ENCODE measurements at places on chromosomes 1 and 21.
A peak's percentile ranks its signal among the peaks of the same experiment; 100 is the strongest.

- no peak for DNase-seq
Observed at GRCh38 chr1:38727684-38728584, 131.6 kb downstream of the RRAGC start.

- no peak for DNase-seq
Observed at GRCh38 chr1:205537386-205538018, 33.0 kb downstream of the CDK18 start.

DNA sequence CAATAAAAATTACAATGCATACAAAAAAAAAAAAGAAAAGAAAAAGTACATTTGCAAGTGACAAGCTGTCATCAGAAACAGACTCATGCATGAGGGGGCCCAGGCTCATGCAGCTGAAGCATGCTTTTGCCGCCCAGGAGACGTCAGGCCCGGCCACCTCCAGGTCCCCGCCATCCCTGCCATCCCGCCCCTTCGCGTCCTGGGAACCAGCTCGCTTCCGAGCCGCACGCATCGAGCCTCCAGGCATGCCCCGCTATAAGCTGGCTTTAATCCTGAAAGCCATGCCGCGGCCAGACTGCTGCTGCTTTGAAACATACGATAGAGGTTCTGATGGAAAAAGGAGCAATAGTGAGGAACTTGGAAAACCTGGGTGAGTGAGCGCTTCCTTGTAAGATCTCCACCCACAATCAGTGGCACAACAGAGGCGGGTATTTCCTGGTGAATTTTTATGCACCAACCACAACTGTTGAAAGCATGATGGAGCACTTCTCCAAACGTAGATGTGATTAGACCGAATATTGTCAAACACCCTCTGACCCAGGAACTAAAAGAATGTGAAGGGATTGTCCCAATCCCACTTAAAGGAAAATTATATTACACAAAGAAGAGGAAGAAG lies 113.7 kb downstream of the FAF1 start:
- DNase-seq = no peak

DNA sequence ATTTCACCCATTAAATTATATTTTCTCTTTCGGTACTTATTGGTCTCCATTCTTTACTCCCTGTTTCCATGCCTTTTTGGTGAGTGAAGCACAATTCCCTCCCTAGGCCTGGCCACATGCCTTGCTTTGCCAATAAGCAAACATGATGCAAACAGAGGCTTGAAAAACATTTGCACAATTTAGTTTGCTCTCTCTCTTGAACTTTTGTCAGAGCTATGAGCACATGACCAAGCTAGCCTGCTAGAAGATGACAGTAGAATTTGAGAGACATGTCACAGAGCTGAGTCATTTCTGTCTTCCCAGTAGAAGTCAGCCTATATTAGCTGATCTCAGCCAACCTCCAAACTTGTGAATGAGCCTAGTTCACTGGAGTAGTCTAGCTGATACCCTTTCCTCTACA lies 24.6 kb downstream of the ANGPTL3 start:
- DNase-seq = no peak

DNA sequence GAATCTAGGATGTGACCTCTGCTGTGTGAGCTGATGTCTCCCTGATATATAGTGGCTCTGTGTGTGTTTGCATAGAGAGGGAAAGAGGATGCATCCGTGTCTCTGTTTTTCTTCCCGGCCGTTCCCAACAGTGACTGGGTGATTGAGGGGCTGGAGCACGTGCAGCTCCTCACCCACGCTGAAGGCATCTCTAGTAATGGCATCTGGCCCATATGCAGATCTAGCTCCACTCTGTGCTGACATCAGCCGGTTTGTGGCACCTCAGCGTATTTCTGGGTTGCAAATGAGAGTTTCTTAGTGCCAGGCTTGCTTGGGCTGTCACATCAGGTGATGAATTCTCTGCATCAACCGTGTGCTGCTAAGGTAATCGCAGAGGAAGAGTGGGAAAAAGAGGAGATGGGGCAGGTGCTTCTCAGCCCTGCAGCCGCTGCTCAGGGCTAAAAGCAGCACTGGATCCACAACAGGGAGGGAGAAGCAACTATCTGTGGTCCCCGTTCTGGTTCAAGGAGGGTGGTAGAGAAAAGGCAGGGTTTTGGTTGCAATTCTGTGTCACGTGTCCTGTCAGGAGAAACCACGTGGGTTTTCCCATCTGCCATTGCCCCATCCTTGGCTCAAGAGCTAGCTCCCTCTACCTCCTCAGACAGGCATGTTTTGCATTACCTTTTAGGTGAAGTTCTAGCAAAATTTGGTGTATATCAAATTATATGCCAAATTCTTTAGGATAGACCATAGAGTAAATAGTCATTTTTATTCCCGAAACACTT lies 282.9 kb downstream of the PBX1 start:
- no peak for DNase-seq

- no peak for DNase-seq
Observed at GRCh38 chr1:6171548-6172124, 8.5 kb downstream of the CHD5 start.

- DNase-seq = no peak
Observed at GRCh38 chr1:114178936-114179335, 25.3 kb upstream of the SYT6 start.

GRCh38 chr1:198326915-198327314 lies 170.1 kb downstream of the NEK7 start:
- DNase-seq = no peak

DNA sequence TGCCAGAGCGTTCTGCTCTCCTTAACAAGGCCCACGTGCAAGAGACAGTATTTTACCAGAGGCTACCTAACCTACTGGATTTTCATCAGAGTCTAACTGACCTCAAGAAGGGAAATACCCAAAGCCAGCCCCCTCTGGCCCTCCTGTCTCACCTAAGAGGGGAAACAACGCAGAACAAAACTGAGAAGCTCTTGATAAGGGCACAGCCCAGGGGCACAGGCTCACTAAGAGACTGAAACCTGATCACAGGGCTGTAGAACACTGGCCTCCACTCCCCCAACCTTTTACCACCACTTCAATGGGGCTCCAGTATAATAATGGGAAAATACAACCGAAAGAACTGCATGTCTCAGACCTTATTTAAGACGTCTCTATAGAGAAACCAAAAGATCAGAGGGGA lies 449.5 kb upstream of the CAMK1G start:
- DNase-seq = no peak

- peak; percentile 34 for DNase-seq
Observed at GRCh38 chr1:32014199-32014947, 705 bp downstream of the KHDRBS1 start.

DNA sequence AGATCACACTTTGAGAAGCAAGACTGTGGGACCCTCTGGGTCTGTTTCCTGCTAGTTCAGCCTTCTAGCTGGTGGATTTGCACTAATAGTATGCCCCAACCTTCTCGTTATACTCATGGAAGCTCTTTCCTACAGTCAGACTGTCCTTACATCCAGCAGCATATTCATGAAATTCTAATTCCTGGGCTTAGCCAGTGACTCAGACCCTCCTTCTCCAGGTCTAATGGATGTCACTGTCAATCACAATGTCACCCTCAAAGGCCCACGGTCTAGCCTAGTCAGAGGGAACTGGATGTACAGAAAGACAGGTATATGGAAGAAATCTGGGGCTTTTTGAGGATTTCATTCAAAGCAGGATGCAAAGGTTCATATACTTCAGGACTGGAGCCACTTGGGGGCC lies 72.4 kb downstream of the KCNJ15 start:
- no peak for DNase-seq

- no peak for DNase-seq
Observed at GRCh38 chr1:183275322-183275721, 89.3 kb downstream of the LAMC2 start.

GRCh38 chr1:101484689-101485338 lies 248.0 kb downstream of the S1PR1 start:
- DNase-seq = no peak
